A549 treated with Hydrocortisone at 1 μM for 4 hours (cell line): ENCODE measurements at places on chromosomes 7 and 10. TPM values are rescaled to one million over a fixed set of nuclear protein-coding genes. Genes with fewer than 3 reads are reported as not detected.

TWIST1 gene
- 1.8 to 3.5 TPM (median 3.2 TPM) in 5 replicates for total RNA-seq

DRGX gene
- total RNA-seq: 0.03 to 0.08 TPM (median 0.06 TPM) in 3 of 5 replicates, not detected in the others

SGCE gene
- 45.9 to 53.3 TPM (median 52.9 TPM) in 5 replicates for total RNA-seq

TBC1D12 gene
- total RNA-seq: 5.4 to 6.8 TPM (median 5.7 TPM) in 5 replicates

SFTPA1 gene
- total RNA-seq: not detected in 5 replicates

ADAM12 gene
- total RNA-seq: 2.9 to 5.0 TPM (median 4.3 TPM) in 5 replicates

TMEM176B gene
- 0.10 to 0.17 TPM (median 0.13 TPM) in 3 of 5 replicates, not detected in the others for total RNA-seq

TRA2A gene
- 69.0 to 87.1 TPM (median 76.7 TPM) in 5 replicates for total RNA-seq

RBP3 gene
- total RNA-seq: not detected in 5 replicates

RSPH10B2 gene
- total RNA-seq: 0.14 to 0.15 TPM in 2 of 5 replicates, not detected in the others

GLI3 gene
- 0.07 to 0.25 TPM (median 0.13 TPM) in 5 replicates for total RNA-seq

KMT2E gene
- 13.6 to 23.2 TPM (median 18.0 TPM) in 5 replicates for total RNA-seq

PAPOLB gene
- not detected in 5 replicates for total RNA-seq

VSIR gene
- 30.8 to 38.0 TPM (median 36.7 TPM) in 5 replicates for total RNA-seq

CCL24 gene
- not detected in 5 replicates for total RNA-seq

CUZD1 gene
- total RNA-seq: 1.3 to 1.4 TPM (median 1.3 TPM) in 5 replicates

CUTC gene
- 31.5 to 38.0 TPM (median 32.6 TPM) in 5 replicates for total RNA-seq

FOXP2 gene
- total RNA-seq: not detected in 5 replicates

VGF gene
- total RNA-seq: 12.5 to 28.3 TPM (median 19.4 TPM) in 5 replicates

NPFFR1 gene
- total RNA-seq: not detected in 5 replicates

CYP3A7 gene
- total RNA-seq: not detected in 5 replicates

TMEM213 gene
- total RNA-seq: not detected in 5 replicates

HOXA4 gene
- total RNA-seq: 1.4 to 2.3 TPM (median 1.7 TPM) in 5 replicates

SPDYE6 gene
- not detected in 5 replicates for total RNA-seq

SYT15 gene
- total RNA-seq: 2.6 to 3.3 TPM (median 2.7 TPM) in 5 replicates

ADGRA1 gene
- 0.15 to 0.34 TPM (median 0.23 TPM) in 5 replicates for total RNA-seq

OR2A5 gene
- not detected in 5 replicates for total RNA-seq

C7orf25 gene
- total RNA-seq: 1.8 to 4.3 TPM (median 2.2 TPM) in 5 replicates

KEL gene
- 0.33 TPM in 1 of 5 replicates, not detected in the others for total RNA-seq

MSMB gene
- total RNA-seq: 0.29 to 0.42 TPM (median 0.31 TPM) in 3 of 5 replicates, not detected in the others

HMX3 gene
- total RNA-seq: 0.08 to 0.13 TPM in 2 of 5 replicates, not detected in the others

NAT16 gene
- total RNA-seq: 0.08 to 0.17 TPM (median 0.15 TPM) in 5 replicates

MMP21 gene
- total RNA-seq: 0.05 TPM in 1 of 5 replicates, not detected in the others

ERVW-1 gene
- not detected in 5 replicates for total RNA-seq

PGAM2 gene
- not detected in 5 replicates for total RNA-seq

TACC2 gene
- total RNA-seq: 71.8 to 83.6 TPM (median 79.2 TPM) in 5 replicates

PRKG1 gene
- 0.01 to 0.02 TPM in 2 of 5 replicates, not detected in the others for total RNA-seq

GPR37 gene
- 0.51 to 0.85 TPM (median 0.67 TPM) in 5 replicates for total RNA-seq

CPXM2 gene
- not detected in 5 replicates for total RNA-seq

TMEM273 gene
- not detected in 5 replicates for total RNA-seq

STYXL1 gene
- 42.1 to 51.7 TPM (median 44.1 TPM) in 5 replicates for total RNA-seq

MMD2 gene
- total RNA-seq: not detected in 5 replicates

PDE6C gene
- not detected in 5 replicates for total RNA-seq

FAM204A gene
- total RNA-seq: 38.2 to 71.7 TPM (median 42.5 TPM) in 5 replicates

TACR2 gene
- 0.06 to 0.22 TPM (median 0.10 TPM) in 5 replicates for total RNA-seq

ASAH2 gene
- 2.2 to 3.8 TPM (median 2.3 TPM) in 5 replicates for total RNA-seq

CEP55 gene
- total RNA-seq: 53.3 to 76.4 TPM (median 65.5 TPM) in 5 replicates

GIMAP6 gene
- not detected in 5 replicates for total RNA-seq

CALHM1 gene
- not detected in 5 replicates for total RNA-seq

SVOPL gene
- total RNA-seq: not detected in 5 replicates

CTTNBP2 gene
- total RNA-seq: 0.18 to 0.54 TPM (median 0.40 TPM) in 5 replicates

STEAP2 gene
- total RNA-seq: 3.0 to 4.9 TPM (median 4.4 TPM) in 5 replicates

NKX1-2 gene
- total RNA-seq: 0.03 TPM in 4 of 5 replicates, not detected in the other

SLC26A5 gene
- not detected in 5 replicates for total RNA-seq

PRLHR gene
- total RNA-seq: not detected in 5 replicates
